ENCODE measurements at places on chromosomes 3 and 15.

GRCh38 chr15:98955961-98956723, 51.5 kb downstream of the PGPEP1L start:
- no peak for DNase-seq

GRCh38 chr15:58469432-58470353, 37.9 kb downstream of the LIPC start:
- DNase-seq, result no peak

GRCh38 chr3:14802381-14802731, 16.4 kb upstream of the FGD5 start:
- DNase-seq, result no peak

GRCh38 chr3:41290736-41291135, 91.4 kb downstream of the CTNNB1 start:
- DNase-seq, result no peak

GRCh38 chr15:71349336-71349735, 234.1 kb downstream of the THSD4 start:
- DNase-seq, result no peak

- no peak for DNase-seq
These were observed 10.4 kb upstream of the MME start for GRCh38 chr3:155069729-155070128.

DNA sequence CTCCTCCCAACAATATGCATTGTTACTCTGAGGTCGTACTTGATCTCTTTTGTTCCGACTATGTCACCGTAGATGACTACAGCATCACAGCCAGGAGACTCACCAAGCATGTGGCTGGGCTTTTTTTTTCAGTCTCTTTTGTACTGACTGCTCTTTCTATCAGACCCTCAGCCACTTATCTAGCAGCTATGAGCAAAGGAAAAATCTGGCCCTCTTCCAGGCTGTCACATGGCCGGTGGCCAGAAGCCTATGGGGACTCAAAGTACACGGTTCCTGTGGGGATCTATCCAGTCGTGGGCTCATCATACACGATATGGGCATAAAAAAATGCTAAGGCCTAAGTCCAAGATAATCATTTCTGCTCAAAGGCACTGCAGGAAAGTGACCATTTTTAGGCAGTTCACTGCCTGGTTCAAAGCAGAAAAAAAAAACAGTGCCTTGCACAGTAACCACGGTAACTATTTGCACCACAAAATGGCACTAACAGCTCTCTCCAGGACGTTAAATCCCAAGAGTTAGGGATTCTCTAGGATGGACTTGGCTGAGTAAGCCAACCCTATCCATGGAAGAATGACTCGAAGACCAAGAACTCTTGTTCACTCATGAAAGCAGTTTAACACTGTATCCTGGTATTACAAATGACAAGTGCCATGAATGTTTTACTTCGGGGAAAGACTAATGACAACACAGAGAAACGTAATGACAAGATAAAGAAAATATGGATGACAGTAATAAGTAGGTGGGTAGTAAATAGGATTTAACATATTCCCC, 50.3 kb downstream of the SHQ1 start:
- DNase-seq, result no peak

DNA sequence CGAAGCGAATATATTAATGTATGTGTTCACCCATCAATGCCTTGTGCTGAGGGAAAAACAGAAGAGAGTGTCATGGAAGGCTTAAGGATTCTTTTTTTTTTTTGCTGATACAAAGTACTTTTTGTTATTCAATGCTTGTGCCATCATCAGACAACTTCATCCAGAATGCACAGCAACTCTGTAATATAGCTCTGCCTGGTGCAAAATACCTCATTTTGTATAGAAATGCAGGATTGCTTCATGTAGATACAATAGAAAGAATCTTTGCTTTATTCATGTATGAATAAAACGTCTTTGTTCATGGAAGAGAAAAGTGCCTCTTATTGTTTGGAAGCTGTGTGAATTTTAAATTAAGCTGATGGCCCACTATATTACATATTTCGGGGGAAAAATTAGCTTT, 62.9 kb downstream of the SH3GL3 start:
- no peak for DNase-seq

- no peak for DNase-seq
These were observed 504.0 kb upstream of the TGFBR2 start for GRCh38 chr3:30102356-30102755.

DNA sequence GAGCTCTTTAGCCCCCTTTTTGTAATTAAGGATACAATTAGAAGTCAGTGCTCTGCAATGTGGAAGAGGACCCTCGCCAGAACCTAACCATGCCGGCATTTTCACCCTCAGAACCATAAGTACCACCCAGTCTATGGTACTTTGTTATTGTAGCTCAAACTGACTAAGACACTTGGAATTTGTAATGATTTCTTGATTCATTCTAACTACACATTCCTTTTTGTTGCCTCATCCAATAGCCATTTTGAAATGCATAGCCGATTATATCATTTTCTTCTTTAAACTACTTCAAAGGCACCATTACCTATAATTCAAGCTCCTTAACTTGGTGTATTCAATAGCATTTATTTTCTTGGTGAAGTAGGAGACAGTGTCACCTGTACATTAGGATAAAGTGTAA, 61.4 kb downstream of the GLB1 start:
- no peak for DNase-seq

- no peak for DNase-seq
These were observed 240.1 kb downstream of the XXYLT1 start for GRCh38 chr3:195030791-195031321.

DNA sequence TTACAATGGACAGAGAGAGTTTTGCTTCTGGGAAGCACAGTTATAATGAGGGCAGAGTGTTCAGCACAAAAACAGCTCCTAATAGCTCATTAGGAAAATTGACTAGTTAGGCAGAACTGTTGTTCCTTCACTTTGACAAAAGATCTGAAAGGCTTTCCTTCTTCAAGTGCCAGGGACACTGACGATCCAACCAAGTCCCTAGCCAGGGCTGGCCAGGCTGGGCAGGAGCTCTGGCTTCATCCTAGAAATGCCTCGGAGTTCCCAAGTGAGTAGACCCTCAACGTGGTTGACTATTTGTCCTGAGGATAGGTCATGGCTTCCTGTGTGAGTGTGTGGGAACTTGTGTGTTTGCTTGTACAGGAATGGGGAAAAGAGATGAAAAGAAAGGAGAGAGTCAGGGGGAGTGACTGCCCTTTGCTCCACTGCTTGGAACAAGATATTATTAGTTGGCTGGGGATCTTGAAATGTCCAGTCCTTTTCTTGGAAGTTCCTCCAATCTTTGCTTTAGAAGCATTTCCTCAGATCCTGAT, 617.9 kb downstream of the NTRK3 start:
- no peak for DNase-seq

DNA sequence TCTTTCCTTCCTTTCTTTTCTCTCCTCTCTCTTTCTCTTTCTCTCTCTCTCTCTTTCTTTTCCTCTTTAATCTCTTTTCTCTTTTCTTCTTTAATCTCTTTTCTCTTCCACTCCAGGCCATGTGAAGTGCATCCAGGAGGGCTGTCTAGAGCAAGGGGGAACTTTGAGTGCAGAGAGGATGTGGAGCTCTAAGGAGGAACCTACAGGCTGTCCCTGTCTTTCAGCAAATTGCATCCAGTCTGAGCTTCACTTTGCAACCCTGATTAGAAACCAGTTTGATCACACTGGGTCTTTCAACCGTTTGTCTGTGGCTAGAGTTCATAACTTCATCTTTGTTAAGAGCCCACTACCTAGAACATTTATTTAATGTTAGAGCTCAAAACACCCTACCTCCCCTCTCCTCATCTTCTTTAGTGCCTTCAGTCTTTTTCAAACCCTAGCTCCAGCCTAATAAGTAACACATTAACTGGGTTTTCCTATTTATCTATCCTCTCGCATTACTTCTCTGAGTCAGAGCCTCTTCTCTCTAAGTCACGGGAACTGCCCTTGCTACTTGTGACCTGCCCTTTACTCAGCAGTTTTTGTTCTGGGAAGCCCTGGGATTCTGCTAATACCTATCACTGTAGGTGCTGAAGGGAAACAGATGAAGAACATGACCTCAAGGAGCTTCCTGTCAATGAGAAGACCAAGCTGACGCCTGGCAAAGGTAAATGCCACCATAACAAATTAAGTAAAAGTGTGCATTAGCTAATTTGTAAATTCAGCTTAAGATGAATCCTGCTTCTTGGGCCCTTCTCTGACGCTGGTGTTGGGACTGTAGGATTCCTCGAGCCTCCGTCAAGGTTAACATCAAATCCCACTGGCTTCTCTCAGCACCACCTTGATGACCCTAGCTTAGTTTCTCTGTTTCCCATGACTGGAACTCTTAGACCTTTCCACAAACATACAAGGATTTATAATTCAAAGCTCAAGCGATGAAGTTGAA, at the start of gene GCNT3:
TSS of gene GCNT3 (plus strand) at position 508 of the 985 bp plus-strand sequence. CDS start 6,456 bp downstream, outside the sequence.
- no peak for DNase-seq

GRCh38 chr3:22297436-22297835, 546.4 kb upstream of the ZNF385D start:
- DNase-seq, result no peak

DNA sequence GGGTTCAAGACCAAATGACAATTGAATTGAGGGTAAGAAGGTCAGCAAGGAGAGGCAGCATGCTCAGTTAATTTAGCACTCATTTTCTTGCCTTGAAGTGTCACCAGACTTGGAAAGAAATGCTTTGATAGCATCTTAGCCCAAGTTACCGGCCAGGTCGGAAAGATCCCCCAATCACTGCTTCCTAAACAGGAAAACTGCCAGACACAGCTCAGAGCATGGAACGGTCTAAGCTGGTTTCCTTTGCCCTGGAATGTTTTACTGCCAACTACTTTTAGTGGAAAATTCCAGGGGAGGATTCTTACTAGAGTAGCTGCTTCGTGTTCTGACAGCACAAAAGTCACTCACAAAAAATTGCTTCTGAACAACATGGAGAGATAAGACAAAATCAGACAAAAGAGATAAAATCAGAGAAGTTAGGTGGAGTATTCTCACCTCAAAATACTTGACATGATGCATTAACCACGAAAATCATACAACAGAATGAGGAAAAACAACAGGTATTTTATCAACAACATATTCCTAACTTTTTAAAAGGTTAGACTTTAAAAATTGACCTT, 65.5 kb downstream of the CCR4 start:
- DNase-seq, result no peak

- DNase-seq, result no peak
These were observed 29.9 kb downstream of the IL5RA start for GRCh38 chr3:3080309-3080708.

DNA sequence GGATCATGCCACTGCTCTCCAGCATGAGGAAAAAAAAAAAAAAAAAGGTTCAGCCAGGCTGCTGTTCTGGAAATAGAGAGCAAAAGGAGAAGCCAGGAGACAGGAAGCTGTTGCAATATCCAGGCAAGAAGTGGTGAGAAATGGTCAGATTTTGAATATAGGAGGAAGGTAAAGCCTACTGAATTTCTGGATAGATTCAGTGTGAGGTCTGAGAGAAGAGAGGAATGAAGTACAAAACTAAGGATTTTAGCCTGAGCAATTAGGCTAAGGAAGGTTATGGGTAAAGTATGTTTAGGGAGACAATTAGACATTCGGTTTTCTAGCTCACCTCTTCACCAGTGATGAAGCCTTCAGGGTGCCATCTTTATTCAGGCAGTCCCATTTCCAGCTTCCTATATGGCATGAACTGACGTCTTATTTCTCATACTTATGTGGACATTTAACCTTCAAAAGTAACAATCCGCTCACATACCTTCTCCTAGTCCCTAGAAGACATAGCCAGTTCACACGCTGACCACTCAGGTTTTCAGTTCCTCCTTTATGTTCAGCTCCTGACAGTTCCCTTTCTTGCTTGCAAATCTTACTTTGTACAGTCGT, 57.2 kb downstream of the KIF9 start:
- DNase-seq, result no peak

DNA sequence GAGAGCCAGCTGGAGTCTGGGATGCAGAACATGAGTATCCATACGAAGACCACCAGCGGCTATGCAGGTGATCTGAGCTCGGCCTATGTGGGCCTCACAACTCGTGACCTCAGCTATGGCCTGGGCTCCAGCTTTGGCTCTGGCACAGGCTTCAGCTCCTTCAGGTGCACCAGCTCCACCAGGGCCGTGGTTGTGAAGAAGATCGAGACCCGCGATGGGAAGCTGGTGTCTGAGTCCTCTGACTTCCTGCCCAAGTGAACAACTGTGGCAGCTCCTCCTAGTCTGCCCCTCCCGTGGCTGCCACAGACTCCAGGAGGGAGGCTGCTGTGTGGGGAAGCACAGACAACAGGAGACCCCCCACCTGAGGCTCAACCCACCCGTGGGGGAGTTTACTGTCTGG, 3.6 kb upstream of the KPNA4 start:
- DNase-seq, result no peak

DNA sequence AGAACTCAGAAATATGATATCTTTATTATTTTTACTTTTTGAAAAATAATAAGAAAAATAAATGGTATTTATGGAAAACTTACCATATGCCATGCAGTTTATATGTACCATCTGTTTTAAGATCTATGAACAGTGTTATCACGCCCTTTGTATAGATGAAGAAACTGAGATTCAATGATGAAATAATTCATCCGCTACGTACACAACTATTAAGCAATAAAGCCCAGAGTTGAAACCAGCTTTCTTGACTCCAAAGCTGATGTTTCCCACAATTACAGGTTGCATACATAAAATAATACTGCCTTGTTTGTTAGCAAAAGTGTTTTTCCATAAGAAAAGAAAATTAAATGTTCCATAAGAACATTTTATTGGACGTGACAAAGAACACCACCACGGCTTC, 67.2 kb upstream of the BCL6 start:
- DNase-seq, result no peak

DNA sequence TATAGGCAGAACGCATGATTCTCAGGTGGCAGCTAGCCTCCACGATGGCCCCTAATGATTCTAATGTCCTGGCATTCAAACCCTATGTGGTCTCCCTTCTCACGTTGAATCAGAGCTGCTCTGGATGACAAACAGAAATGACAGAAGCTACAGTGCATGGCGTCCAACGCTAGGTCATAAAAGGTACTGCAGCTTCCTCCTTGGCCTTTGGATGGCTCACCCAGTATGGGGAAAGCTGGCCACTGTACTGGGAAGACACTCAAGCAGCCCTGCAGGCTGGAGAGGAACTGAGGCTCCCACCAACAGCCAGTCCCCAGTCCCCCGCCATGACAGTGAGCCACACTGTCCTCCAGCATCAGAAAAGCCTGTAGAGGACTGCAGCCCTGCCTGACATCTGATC, 286.3 kb downstream of the FAM43A start:
- DNase-seq, result no peak

GRCh38 chr3:35292568-35292967, 346.8 kb upstream of the ARPP21 start:
- no peak for DNase-seq

- no peak for DNase-seq
These were observed 66.1 kb upstream of the CCR4 start for GRCh38 chr3:32885283-32885901.

DNA sequence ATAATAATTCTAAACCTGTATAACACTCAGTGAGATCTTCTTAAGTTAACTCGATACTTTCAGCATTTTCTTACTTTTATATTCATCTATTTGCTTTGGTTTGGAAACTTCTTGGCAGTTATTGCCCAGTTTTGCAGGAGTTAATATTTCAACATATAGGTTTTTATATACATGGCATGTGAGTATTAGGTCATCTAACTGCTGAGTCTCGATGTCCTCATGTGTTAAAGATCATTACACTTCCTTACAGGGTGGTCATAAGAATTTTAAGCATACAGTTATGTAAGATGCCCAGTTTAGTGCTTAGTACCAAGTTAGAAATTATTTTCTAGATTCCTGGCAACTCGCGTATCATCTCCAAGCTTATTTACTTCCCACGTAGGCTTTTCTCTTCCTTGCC, 62.9 kb downstream of the TMEM39A start:
- no peak for DNase-seq
